HFFc6 (cell line): ENCODE measurements at places on chromosomes 2 and 18.
A peak's percentile ranks its signal among the peaks of the same experiment; 100 is the strongest.

DNA sequence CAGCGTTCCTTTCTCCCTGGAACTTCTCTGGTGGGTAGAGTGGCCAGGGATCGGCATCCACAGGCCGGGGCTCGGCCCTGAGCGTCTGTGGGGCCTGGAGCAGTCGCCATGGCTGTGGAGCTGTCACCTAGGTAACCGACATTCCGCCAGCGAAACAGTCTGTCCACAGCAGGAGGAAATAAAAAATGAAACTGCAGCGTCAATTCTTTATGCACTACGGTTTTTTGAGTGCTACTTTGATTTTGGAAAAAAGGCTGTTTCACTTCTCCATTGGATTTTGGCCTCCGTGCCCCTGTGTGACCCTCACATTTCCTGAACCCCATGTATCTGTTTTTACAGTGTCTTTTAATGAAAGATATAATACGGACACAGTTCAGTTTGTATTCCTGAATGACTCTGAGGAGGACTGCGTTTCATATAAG lies 163.4 kb downstream of the LDLRAD4 start:
- DNase-seq = no peak

- no peak for DNase-seq
Measured at GRCh38 chr2:187136646-187137045, 287.7 kb upstream of the ZSWIM2 start.

DNA sequence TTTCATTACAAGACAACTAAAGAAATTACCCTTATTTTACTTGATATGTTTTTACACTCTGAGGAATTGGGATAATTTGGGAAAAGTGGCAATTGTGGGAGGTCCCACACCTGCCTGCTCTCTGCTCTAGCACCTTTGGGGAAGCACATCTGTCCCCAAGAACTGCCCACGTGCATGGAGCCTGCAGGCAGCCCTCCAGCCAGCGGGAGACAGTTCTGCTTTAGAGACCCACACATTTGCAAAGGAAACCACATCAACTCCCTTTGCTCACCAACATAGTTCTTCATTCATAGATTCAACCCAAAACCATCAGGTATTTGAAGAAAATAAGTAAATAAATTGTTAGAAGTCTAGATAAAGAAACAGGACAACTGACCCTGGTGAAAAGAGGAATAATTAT lies 239.9 kb upstream of the ID2 start:
- DNase-seq = no peak

DNA sequence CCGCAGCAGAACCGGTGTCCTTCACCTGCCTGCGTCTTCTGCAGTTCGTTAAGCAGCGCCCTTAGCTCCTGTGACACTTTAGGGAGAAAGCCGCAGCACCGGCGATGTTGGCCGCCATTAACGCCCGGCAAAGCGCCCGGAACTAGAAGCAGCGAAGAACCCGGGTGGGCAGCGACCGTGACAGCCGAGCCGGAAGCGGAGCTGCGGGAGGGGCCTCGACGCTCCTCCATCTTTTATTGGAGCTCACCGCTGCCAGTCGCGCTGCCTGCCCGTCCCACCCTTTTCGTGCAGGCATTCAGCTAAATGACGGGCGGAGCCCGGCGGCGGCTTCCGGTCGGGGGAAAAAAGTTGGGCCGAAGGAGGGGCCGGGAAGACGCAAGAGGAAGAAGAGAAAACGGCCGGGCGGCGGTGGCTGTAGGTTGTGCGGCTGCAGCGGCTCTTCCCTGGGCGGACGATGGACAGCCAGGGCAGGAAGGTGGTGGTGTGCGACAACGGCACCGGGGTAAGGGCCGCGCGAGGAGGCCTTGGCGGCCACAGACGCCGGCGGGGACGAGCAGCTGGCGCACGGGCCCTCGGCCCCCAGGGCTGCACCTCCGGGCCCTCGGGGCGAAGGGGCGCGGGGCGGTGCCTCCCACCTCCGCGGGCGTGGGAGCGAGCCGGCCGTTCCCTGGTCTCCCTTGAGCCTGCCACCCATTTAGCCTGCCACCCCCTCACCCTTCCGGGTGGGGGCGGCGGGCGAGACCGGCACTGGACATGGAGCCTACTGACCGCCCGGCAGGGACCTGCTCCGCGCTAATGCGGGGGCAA lies at the start of gene ACTR2:
Gene ACTR2, plus strand, starts transcription at position 376 of the 807 bp plus-strand sequence. Its CDS starts 79 bp downstream, at position 455.
- peak; percentile 97 for DNase-seq

DNA sequence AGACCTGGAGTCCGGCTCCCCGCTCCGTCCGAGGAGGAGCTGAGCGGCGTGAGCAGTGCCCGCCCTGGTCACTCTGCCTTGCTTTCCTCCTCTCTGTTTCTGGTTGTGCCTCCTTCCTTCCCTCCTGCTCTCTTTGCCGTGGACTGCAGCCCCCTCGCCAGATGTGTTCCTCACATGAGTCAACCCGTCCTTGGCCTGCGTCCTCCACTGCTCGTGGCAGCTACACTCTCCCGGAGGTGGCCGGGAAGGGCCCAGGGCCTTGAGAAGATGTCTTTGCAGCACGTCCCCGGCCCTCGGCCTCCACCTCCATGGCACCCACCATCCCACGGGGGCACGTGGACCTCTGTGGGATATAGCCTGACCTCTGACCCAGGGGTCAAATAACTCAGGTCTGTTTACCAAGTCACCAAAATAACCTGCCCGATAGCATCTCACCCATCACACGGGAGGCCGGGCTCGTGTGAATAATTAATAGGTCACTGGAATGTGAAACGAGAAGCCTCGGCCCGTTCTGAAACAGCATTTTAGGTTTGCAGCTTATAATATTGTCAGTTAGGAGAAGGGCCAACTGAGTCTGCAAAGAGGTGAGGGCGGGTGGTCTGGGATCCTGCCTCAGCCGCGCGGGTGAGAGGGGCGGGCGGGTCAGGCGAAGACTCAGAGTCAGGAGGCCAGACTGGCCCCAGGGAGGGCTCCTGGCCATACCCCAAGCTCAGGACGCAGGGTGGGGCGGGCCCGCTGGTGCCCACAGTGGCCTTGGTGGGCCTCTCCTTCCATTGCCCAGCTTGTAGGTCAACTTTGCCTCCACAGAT lies 42.6 kb downstream of the NFATC1 start:
- DNase-seq = no peak

DNA sequence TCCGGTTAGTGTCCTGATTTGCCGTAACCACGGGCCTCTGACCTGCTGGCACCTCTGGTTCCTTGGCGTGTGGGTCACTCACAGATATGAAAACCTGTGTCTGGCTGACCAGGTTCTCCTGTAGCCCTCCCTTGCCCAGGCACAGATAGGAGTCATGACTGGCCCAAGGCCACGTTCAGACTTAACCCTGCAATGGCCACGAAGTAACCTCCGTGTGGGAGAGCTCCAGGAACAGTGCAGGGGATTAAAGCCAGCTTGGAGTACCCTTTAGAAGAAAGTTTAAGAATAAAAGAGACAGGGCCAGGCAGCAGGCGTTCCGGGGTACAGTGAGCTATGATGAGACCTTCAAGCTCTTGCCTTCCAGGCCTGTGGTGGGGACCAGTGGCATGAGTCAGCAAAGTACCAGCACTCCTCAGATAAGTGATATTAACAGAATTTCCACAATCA lies 25.5 kb downstream of the CENPO start:
- peak; percentile 14 for DNase-seq

DNA sequence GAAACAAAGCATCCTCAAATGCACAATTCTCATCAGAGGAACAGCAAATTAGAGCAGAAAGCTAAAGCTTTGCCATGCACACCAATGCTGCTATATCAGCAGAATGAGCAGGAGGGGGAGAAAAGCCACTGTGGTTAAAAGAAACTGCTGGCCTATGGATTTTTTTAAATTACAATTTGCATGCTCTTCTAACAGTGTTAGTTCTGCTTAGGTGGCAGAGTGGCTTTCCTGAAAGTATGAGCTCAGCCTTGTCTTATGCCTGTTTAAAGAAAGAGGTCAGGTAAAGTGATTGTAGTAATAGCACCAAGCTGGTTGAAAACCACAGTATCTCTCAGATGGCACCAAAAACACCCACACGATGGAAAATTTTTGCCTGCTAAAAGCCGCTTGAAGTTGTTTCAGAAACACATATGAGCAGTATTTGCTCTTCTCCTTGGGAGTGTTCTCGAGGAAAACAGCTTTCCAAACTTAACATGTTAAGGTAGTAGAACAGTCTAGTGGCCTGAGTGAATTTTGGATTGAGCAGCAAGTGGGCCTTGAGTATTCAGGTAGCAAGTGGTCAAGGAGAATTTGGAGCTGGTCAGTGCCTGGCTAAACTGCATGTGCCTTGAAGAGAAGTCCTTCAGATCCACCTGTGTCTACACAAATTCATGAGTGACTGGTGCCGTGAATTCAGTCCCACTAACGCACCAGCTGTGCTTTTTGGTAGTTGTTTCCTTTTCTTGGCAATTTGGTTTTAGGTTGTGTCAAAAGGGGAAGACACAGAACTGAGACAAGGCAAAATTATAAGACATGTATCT lies 19.6 kb upstream of the NDUFV2 start:
- DNase-seq = no peak

- no peak for DNase-seq
Measured at GRCh38 chr2:64568836-64569235, 44.7 kb downstream of the AFTPH start.

GRCh38 chr2:207041279-207041678 lies 102.0 kb downstream of the CPO start:
- DNase-seq = no peak

DNA sequence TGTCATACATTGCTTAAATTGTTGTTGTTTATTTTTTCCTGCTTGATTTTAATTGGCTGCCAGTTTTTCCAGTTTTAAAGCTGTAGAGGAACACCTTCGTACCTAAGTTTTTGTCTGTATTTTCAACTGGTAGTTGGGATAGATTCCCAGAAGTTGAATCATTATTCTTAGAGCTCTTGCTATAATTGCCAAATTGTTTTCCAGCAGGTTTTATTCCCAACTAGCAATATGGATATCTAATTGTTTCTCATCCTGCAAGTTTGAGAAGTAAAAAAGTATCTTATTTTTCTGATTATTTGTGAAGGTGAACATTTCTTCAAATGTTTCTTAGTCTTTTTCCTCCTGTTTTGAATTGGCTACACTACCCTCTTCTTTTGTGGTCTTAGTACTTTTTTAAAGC lies 6.7 kb downstream of the SMARCAL1 start:
- no peak for DNase-seq

- no peak for DNase-seq
Measured at GRCh38 chr2:118748245-118748885, 99.1 kb downstream of the EN1 start.
